ENCODE measurements at places on chromosomes 2 and 18.

- DNase-seq: no peak
Observed at GRCh38 chr2:144476682-144477081, 43.2 kb downstream of the ZEB2 start.

DNA sequence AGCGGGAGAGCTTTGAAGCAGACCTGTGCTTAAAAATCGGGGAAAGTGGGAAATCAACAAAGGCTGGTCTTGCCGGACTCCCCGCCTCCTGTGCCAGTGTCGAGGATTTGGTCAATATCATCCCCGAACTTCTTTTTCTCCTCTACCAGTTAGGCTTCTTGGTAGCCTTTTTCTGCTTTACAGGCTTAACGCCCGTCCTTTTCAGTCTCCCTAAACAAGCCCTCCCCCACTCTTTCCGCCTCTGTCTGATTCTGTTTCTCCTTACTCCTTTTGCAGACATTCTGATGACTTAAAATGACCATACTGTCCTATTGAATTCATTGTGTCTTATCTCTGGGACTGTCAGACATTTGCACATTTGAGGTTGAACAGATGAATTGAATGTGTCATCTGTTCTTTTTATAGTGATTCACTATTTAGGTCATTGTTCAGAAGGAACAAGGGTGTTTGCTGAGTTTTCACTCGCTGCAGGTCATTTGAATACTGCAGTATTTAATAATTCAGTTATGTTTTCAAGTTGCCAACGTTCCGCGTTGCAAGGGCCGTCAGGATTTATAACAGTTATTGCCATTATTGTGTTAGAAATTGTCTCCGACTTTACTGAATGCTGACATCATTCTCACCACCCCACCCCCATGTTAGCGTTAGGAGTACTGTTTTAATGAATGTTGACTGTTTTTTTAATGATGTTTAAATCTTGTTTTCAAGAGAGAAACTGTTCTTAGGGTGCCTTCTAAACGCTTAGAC lies 1.1 kb downstream of the ITGAV start:
- DNase-seq: no peak

- no peak for DNase-seq
Observed at GRCh38 chr2:233938676-233939370, 21.6 kb downstream of the TRPM8 start.

DNA sequence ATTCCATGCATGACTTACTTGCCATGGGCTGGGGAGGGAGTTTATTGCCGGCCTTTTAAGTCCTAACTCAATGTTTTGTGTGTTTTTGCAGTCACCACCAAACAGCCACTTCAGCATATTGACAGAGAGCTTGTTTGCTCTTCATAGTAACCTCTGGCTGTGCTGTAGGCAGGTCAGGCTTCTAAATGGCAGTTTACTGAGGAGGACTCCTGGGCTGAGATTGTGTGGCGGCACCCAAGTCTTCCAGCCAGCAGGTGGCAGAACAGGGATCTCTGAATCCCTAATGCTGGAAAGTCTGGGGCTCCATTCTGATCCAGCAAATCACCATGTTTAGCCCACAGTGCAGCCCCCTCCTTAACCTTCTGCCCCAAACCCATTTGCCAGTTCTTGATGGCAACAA lies 121.2 kb downstream of the CAPN13 start:
- no peak for DNase-seq

- no peak for DNase-seq
Observed at GRCh38 chr2:170162271-170162632, 15.7 kb upstream of the MYO3B start.

DNA sequence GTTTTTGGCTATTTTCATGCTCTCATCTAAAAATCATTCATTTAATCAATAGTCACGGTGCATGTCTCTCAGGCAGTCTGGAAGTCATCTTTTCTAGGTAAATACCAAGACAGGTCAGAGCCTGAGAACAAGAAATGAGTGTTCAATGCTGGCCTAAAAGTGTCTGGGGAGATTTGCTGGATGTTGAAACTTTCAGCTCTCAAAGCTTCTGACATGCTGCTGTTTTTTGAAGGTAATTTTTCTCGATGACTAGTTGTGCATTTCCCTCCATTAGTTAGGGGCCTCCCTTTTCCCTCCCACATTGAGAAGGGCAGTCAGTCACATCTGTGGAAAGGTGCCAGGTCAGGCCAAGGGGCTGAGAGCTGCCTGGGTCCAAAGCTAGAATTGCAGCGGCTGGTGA lies 115.6 kb downstream of the LPIN1 start:
- DNase-seq: no peak

DNA sequence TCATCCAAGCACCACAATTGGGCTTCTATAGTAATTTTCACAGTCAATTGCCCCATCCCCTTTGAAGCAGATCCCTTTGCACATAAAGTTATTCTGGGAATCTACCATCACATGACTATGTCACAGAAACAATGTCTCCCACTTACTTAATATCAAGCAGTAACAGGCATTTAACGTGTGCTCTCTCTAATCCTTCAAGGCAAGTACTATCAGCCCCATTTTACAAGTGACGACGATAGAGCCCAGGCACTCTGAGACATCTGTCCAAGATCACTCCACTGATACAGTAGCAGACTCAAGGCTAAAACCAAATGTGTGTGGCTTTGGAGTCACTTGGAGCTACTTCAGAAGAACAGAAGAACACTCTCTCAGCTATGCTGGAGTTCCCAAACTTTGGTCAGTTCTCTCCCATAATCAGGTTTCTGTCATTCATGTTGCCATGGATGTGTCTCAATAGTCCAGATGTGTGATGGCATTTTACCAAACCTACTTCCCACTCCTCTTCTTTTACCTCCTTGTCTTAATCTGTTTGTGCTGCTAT lies 39.7 kb downstream of the PID1 start:
- DNase-seq: no peak

DNA sequence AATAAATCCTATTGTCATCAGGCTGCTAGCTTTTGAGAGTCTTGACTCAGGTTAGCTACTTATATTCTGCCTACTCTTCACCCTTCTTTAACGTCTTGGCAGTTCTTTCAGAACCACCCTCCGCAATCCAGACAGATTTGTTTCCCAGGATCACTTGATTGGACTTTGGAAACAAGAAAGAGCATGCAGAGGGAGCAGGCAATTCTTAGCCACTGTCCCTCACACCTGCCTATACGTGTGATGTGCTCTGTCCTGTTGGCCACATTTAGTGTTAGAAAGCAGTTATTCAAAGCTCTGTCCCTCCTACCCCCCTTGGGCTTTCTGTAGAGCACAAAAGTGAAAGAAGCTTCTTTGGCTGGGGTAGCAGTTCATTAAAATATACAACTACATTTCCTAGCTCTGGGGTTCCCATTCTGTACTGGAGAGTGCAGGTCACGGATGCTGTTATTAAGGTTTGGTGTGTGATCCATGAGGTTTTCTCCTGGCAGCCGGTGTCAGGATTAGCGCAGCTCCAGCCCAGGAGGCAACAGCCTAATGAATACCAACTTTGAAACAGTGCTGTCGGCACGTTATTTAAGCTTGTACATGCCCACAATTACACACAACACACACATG lies 6.3 kb downstream of the FZD5 start:
- no peak for DNase-seq

- no peak for DNase-seq
Observed at GRCh38 chr2:69465513-69466456, 28.6 kb upstream of the NFU1 start.

DNA sequence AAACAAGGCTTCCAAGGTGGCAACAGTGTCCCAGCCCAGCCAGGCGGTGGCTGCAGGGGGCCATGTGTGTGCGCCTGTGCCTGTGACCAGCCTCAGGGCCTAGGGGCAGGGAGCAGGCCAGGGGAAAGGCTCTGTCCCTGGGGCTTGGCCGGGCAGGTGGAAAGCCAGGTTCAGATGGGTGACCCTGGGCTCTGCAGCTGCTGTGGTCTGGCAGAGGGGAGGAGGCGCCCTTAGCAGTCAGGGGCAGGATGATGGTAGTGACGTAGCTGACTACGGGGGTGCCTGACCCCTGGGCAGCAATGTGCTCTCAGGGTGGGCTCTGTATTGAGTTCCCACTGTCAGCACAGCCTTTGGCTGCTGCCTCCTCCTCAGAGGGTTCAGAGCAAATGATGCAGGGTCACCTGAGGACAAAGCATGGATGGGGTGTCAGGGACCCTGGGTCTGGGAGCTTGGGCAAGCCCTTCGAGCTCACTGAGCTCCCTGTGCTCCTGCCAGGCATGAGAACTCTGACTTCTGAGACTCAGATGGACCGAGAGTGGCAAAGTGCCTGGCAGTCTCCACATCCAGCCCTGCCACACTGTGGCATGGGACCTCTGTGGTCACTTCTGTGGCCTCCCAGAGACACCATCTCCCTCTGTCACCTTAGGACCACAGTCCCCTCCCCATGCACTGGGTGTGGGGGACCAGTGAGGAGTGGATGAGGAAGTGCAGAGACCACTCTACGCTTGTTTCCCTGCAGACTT lies 56.6 kb upstream of the ALPP start:
- DNase-seq: no peak

DNA sequence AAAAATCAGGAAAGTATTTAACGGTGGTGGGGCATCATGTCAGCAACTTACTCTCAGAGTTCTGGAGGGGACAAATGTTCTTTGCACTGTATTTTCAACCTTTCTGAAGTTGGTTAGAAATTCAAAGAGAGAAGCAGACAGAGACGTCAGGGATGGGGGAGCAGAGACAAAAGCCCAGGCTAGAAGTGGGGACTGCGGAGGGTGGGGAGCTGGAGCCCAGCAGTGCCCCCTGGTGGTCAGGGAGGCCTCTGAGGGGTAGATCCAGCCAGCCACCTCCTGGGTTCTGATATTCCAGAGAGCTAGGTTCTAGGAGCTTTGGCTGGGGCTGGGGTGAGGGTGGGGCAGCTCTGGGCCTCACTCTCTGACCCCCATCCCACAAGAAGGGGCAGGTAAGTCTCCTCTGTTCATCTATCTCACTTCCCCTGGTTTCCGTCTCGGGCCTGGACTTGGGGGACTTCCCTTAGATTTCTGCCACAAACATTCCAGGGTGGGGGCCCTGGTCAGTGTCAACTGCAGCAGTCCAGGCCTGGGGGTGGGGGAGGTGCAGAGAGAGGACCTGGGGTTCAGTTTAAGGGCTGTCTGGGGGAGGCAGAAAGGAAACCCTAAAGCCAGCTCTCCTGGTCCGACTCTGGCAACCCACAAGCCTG lies 8.9 kb downstream of the TNS1 start:
- peak; percentile 14 for DNase-seq

- DNase-seq: no peak
Observed at GRCh38 chr2:112137516-112138158, 548 bp upstream of the FBLN7 start.

DNA sequence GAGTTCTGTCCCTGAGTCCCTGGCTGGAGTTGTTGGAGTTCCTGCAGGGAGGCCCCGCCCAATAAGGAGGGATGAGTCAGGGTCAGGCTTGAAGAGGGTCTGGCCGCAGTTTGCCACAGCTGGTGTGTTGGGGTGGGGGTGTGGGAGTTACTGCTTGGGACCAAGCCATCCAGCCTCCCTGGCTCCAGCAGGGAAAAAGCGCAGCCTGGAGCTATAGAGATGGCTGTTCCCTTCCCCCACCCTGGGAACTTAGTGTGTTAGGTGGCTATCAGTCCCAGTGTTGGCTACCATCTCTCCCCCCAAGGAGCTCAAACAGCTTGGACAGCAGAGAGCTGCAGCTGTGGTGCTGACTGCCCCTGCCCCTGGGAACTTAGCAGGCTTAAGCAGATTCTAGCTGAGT lies 13.2 kb upstream of the TANK start:
- DNase-seq: no peak

- no peak for DNase-seq
Observed at GRCh38 chr18:51603111-51603510, 405.6 kb upstream of the MEX3C start.

- DNase-seq: no peak
Observed at GRCh38 chr2:29130295-29130694, 15.1 kb downstream of the CLIP4 start.

DNA sequence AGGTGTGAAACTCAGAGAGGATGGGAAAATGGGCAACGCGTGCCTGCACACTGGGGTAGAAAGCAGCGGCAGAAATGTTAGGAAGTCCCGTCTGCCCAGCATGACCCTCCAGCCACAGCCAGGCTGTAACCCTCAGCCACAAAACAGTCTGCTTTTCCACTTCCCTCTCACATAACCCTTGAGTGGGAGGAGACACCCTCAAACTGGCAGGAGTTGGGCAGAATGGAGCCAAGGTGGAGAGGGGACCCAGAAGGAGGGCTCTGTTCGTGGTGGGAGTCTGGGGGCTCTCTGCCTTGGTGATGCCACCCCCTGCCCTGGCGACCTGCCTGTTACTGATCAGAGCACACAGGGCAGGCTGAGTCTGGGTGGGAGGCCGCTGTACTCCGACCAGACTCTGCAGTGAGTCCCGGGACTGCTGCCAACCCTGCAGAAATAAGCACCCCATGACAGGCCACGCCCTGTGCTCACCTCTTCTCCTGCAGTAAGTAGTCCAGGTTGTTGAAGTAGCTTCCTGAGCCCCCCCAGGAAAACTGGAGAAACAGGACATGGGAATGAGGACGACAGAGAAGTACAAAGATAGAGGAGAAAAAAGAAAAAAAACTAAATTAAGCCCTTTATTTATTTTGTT lies 16.0 kb downstream of the FAM178B start:
- no peak for DNase-seq

DNA sequence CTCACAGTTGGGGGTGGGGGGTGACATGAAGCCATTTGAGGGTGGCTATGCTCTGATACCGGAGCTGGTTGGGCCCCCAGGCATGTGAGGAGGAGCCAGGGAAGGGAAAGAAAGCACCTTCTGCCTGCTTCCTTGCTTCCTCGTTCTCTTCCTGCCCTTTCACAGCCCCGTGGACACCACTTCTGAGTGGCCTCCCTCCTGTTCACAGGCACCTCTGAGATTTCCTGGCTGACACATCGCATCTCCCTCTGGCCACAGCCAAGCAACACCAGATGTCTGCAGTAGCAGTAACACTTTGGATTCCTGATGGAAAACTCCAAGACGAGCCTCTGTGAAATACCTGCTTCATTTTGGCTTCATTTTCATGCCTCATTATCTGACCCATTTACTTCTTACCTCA lies 64.7 kb upstream of the ST3GAL5 start:
- no peak for DNase-seq

DNA sequence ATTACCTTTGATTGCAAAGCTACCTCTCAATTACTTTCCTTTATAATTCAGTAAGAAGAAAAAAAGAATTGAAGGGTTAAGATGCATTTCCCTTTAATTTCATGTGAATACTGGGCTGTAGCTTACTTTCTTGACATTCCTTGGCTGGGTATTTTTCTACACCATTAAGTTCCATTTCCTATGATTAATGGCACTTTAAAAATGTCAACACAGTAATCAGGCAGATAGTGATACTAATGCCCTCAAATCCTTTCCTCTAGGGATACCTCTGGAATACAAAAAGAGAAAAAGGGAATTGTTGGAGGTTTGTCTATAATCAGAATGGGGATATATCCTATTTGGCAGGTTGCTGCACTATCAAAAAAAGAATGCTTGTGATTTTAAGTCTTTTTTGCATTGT lies 216.9 kb downstream of the SRBD1 start:
- no peak for DNase-seq

GRCh38 chr2:222305516-222306392 lies 7.0 kb upstream of the PAX3 start:
- no peak for DNase-seq

GRCh38 chr2:46937471-46937901 lies 21.9 kb upstream of the MCFD2 start:
- no peak for DNase-seq

- DNase-seq: peak; percentile 86
Observed at GRCh38 chr2:200509612-200510433, at the start of gene KCTD18. TSS of gene KCTD18 (minus strand) at chr2:200510068. CDS start at chr2:200507016, 3,052 bp downstream.

GRCh38 chr2:168903888-168904287 lies 2.8 kb downstream of the G6PC2 start:
- no peak for DNase-seq

- DNase-seq: no peak
Observed at GRCh38 chr18:75132931-75133525, 75.9 kb downstream of the PTGR3 start.

All from nucleus accumbens (tissue), 56 donors.